ENCODE measurements at places on chromosomes 4 and X. TPM values are rescaled to one million over a fixed set of nuclear protein-coding genes. Genes with fewer than 3 reads are reported as not detected.

The ZMAT1 gene
- 2.3 TPM for total RNA-seq

The GABRQ gene
- total RNA-seq: 0.06 TPM

The CT45A5 gene
- not detected for total RNA-seq

The DACH2 gene
- total RNA-seq: not detected

The PPARGC1A gene
- total RNA-seq: 2.0 TPM

The BRS3 gene
- not detected for total RNA-seq

The SHOX gene
- total RNA-seq: not detected

The PDGFRA gene
- 0.05 TPM for total RNA-seq
